Large intestine (tissue), 12 donors: ENCODE measurements at places on chromosomes 11 and 22. TPM values are rescaled to one million over a fixed set of nuclear protein-coding genes. Genes with fewer than 3 reads are reported as not detected.

Gene UPB1
- polyA plus RNA-seq, result 12.2 TPM

GRCh38 chr11:78465169-78465942 is 47.7 kb upstream of the GAB2 start:
- no peak for DNase-seq

Gene QSER1
- polyA plus RNA-seq, result 19.5 TPM

Gene RASSF10
- polyA plus RNA-seq, result 3.6 TPM

Gene MMP13
- polyA plus RNA-seq, result 0.07 TPM

GRCh38 chr11:101748572-101749344 is 165.0 kb upstream of the TRPC6 start:
- no peak for DNase-seq

DNA sequence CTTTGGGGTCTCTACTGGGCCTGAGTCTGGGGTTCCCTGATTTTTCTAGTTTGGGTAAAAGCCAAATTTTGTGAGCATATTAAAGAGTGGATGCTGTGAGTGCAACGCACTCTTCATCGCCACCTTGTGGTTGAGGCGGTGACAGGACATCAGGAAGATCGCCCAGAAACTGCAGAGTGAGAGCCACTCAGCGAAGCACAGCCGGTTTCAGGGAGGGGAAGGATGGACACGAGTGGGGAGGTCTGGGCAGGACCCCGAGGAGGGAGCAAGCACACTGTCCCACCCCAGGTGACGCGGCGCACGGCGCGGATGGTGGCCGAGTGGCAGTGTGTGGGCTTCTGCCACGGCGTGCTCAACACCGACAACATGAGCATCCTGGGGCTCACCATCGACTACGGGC is 9.1 kb downstream of the SELENOO start:
- no peak for DNase-seq
